ENCODE measurements at places on chromosomes 2 and 18.

- H3K36me3 ChIP-seq = no peaks in the 10 kb centered on the region
- DNase-seq = no peak
- no peak overlapping the region for H3K27ac ChIP-seq
- H3K4me3 ChIP-seq = no peak overlapping the region
- H3K27me3 ChIP-seq = no peaks in the 10 kb centered on the region
Observed at GRCh38 chr2:151150331-151151320, 111.0 kb downstream of the RBM43 start.

GRCh38 chr2:77866661-77867060, 344.5 kb upstream of the LRRTM4 start:
- H3K27ac ChIP-seq = no peak overlapping the region
- H3K36me3 ChIP-seq = no peaks in the 10 kb centered on the region
- H3K4me1 ChIP-seq = no peaks in the 10 kb centered on the region
- no peak overlapping the region for H3K4me3 ChIP-seq
- no peak for DNase-seq

GRCh38 chr2:12881952-12882351, 165.2 kb downstream of the TRIB2 start:
- H3K4me1 ChIP-seq = no peaks in the 10 kb centered on the region
- no peaks in the 10 kb centered on the region for H3K36me3 ChIP-seq
- no peak overlapping the region for H3K4me3 ChIP-seq
- DNase-seq = no peak

- no peaks in the 10 kb centered on the region for H3K4me1 ChIP-seq
- no peak for DNase-seq
Observed at GRCh38 chr2:23703037-23703582, 223.8 kb downstream of the ATAD2B start.

- H3K36me3 ChIP-seq = no peaks in the 10 kb centered on the region
- no peak overlapping the region for H3K27ac ChIP-seq
- no peak overlapping the region for H3K4me3 ChIP-seq
- H3K4me1 ChIP-seq = no peaks in the 10 kb centered on the region
- H3K27me3 ChIP-seq = peaks cover 6% of the 10 kb centered on the region
- no peak for DNase-seq
Observed at GRCh38 chr2:222283634-222284033, 15.2 kb downstream of the PAX3 start.

GRCh38 chr2:153986488-153987229, 114.9 kb downstream of the GALNT13 start:
- DNase-seq = no peak
- H3K4me3 ChIP-seq = no peak overlapping the region
- no peaks in the 10 kb centered on the region for H3K27me3 ChIP-seq
- no peaks in the 10 kb centered on the region for H3K4me1 ChIP-seq
- no peaks in the 10 kb centered on the region for H3K36me3 ChIP-seq

DNA sequence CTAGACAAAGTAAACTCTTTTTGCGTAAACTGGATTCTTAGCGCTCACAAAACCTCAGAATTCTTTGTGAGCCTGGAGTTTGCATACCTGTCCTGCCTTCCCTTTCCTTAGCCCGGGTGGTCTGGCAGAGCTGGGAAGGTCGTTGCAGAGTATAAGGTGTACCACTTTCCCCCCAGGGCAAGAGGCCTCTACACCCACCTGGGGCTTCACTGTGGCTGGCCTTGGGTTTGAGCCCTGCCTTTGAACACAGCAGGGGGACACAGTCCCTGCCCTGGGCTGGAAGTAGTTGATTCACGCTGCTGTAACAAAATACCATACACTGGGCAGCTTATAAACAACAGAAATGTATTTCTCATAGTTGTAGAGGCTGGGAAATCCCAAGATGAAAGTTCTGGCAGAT, 133.9 kb downstream of the B3GNT2 start:
- H3K4me3 ChIP-seq = no peak overlapping the region
- H3K36me3 ChIP-seq = no peaks in the 10 kb centered on the region
- H3K27ac ChIP-seq = no peak overlapping the region
- DNase-seq = no peak

- H3K27me3 ChIP-seq = no peaks in the 10 kb centered on the region
- no peak overlapping the region for H3K4me3 ChIP-seq
- no peaks in the 10 kb centered on the region for H3K36me3 ChIP-seq
Observed at GRCh38 chr18:80229363-80229762, 18.0 kb downstream of the PARD6G start.

- no peak for DNase-seq
- no peaks in the 10 kb centered on the region for H3K27me3 ChIP-seq
- H3K4me3 ChIP-seq = no peak overlapping the region
- H3K36me3 ChIP-seq = no peaks in the 10 kb centered on the region
- no peak overlapping the region for H3K27ac ChIP-seq
Observed at GRCh38 chr2:85790499-85791188, 36.9 kb downstream of the ATOH8 start.

GRCh38 chr2:191705084-191705483, 27.1 kb downstream of the NABP1 start:
- no peak overlapping the region for H3K27ac ChIP-seq
- DNase-seq = no peak
- no peaks in the 10 kb centered on the region for H3K4me1 ChIP-seq
- no peak overlapping the region for H3K4me3 ChIP-seq
- H3K27me3 ChIP-seq = no peaks in the 10 kb centered on the region

GRCh38 chr2:162520959-162521358, 177.0 kb downstream of the GCA start:
- H3K27ac ChIP-seq = no peak overlapping the region
- H3K4me1 ChIP-seq = no peaks in the 10 kb centered on the region
- no peaks in the 10 kb centered on the region for H3K36me3 ChIP-seq
- H3K4me3 ChIP-seq = no peak overlapping the region
- no peak for DNase-seq

GRCh38 chr2:71725836-71726235, 272.5 kb downstream of the DYSF start:
- H3K4me1 ChIP-seq = no peaks in the 10 kb centered on the region
- no peaks in the 10 kb centered on the region for H3K27me3 ChIP-seq
- no peak overlapping the region for H3K4me3 ChIP-seq
- no peak overlapping the region for H3K27ac ChIP-seq
- DNase-seq = no peak
